ENCODE measurements at places on chromosomes 7 and 10.

GRCh38 chr7:76394957-76395356, 14.5 kb downstream of the SSC4D start:
- DNase-seq, result no peak

- peak; percentile 30 for DNase-seq
These were observed 579 bp downstream of the RBM33 start for GRCh38 chr7:155644971-155645509.

GRCh38 chr7:80921130-80921529, 2.3 kb upstream of the SEMA3C start:
- no peak for DNase-seq

DNA sequence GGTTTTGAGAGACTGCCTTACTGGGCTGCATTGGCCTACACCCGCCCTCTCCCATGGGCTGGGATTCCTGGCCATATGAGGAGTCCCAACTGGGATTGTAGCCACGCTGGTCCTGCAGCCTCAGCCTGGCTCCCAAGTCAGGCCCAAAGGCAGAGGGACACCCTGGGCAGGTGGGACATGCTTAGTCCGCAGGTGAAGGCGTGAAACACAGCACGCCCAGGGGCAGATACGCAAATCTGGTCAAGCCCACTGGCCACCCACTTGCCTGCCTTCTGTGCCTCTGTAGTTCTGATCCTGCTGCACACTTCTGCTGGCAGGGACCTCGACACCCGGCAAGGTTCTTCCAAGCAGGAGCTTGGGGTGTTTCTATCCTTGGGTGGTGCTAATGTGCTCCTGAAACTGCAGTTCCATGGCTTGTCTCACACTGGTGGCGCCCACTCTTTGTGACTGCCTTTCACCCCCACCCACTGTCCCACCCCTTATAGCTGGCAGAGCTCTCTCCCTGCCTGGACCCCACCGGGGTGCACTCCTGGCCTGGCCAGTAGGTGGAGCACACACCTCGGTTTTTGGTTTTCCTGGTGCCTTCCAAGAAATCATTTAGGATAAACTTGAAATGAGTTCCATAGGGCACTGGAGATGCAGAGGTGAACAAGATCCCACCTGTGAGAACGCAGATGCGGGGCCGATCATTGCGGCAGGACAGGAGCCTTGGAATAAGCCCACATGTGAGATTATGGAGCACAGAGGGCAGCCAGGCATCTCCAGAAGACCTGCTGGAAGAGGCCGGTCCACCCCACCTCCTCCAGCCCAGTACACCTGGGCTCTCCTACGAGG, 47.9 kb downstream of the MKI67 start:
- DNase-seq, result no peak

GRCh38 chr7:66036788-66037187, 38.8 kb upstream of the ASL start:
- no peak for DNase-seq

GRCh38 chr7:54342458-54342857, 199.7 kb upstream of the VSTM2A start:
- DNase-seq, result no peak

- no peak for DNase-seq
These were observed 8.7 kb downstream of the ZKSCAN1 start for GRCh38 chr7:100024020-100024619.

- DNase-seq, result no peak
These were observed 871 bp downstream of the SPOCK2 start for GRCh38 chr10:72087392-72087968.

- DNase-seq, result no peak
These were observed 2.6 kb upstream of the OPN4 start for GRCh38 chr10:86651631-86652331.

GRCh38 chr10:128032466-128032865, 93.8 kb downstream of the MKI67 start:
- DNase-seq, result no peak

GRCh38 chr10:1291178-1292090, 235.2 kb downstream of the WDR37 start:
- no peak for DNase-seq

Measured in SW 1271 (cell line).